SK-N-SH (cell line): ENCODE measurements at places on chromosomes 13 and 19. TPM values are rescaled to one million over a fixed set of nuclear protein-coding genes. Genes with fewer than 3 reads are reported as not detected.

GRCh38 chr13:92042522-92042921, 644.1 kb downstream of the GPC5 start:
- H3K4me1 ChIP-seq, result no peaks in the 10 kb centered on the region
- no peaks in the 10 kb centered on the region for H3K27me3 ChIP-seq
- H3K4me3 ChIP-seq, result no peak overlapping the region
- DNase-seq, result no peak

GRCh38 chr19:40367577-40368434, 19.3 kb downstream of the PLD3 start:
- peak; percentile 19 for DNase-seq
- peaks cover 10% of the 10 kb centered on the region; the same call in 1 of the 2 replicates for H3K36me3 ChIP-seq
- H3K27ac ChIP-seq, result no peak overlapping the region
- no peak overlapping the region for H3K4me3 ChIP-seq
- H3K4me1 ChIP-seq, result peaks cover 14% of the 10 kb centered on the region

DNA sequence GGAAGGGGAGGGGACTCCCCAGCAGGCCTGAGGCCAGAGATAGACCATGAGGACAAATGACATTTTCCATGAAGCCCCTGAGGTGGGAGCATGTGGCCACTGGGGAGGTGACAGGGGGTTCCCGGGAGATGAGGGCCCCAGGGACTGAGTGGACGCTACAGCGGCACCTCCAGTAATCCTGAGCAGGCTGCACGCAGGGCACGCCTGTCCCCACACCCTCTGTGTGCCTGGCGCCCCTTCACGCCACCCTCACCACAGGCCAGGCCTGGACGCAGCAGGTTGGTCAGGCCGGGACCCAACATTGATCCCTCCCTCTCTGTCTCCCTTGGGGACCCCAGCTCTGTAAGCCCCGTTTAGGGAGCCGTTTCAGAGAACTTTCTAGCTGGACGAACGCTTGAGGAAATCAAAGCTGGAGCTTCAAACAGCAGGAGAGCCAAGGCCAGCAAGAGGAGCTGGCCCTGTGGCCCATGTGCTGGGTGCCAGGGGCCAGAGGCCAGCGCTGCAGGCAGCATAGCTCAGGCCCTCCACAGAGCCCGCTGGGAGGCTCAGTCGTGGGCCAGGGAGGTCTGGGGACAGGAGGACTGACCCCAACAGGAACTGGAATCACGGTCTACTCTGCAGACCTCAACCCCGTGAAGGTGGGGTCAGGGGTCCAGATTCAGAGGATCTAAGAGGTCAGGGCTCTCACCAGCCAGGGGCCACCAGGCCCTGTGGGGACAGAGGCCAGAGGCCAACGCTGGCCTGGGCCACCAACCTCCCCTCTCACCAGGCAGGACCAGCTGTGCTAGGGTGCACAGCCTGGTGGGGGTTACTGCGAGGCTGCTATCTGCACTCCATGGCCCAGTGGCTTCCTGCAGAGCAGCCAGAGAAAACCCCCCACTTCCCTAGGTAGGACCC, 14.6 kb downstream of the LSM4 start:
- peaks cover 49% of the 10 kb centered on the region; the same call in 1 of the 2 replicates for H3K36me3 ChIP-seq
- peak; percentile 11 for DNase-seq
- no peak overlapping the region for H3K4me3 ChIP-seq
- H3K27ac ChIP-seq, result no peak overlapping the region; the same call in 1 of the 2 replicates
- peaks cover 18% of the 10 kb centered on the region for H3K4me1 ChIP-seq
- no peaks in the 10 kb centered on the region for H3K27me3 ChIP-seq

GRCh38 chr13:53141336-53141735, 112.7 kb downstream of the OLFM4 start:
- no peak overlapping the region for H3K4me3 ChIP-seq
- no peak overlapping the region for H3K27ac ChIP-seq
- H3K27me3 ChIP-seq, result no peaks in the 10 kb centered on the region

GRCh38 chr19:19405971-19406877, 749 bp downstream of the GATAD2A start:
- DNase-seq, result peak; percentile 80
- peak overlapping the region; percentile 66 for H3K27ac ChIP-seq
- H3K4me1 ChIP-seq, result peaks cover 27% of the 10 kb centered on the region
- H3K36me3 ChIP-seq, result no peaks in the 10 kb centered on the region
- H3K4me3 ChIP-seq, result peak overlapping the region; percentile 97
- H3K27me3 ChIP-seq, result no peaks in the 10 kb centered on the region

DNA sequence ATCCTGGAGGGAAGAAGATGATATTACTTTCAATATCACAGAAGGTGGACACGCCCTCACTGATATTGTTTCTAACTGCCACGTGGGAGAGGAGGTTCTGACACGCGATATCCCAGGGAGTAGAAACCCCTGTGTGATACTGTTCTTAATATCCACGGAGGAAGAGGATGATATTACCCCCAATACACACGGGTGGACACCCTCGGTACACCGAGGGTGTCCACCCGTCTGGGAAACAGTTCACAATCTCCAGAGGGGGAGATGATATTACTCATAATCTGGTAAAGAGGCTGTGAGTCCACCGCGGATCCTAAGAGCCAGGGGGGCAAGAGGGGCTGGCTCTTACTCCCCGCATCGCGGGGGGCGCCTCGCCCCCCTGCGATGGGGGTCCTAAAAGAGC, 29.7 kb upstream of the RGCC start:
- H3K27me3 ChIP-seq, result no peaks in the 10 kb centered on the region; the same call in 1 of the 2 replicates
- H3K4me3 ChIP-seq, result peak overlapping the region; percentile 58
- H3K36me3 ChIP-seq, result no peaks in the 10 kb centered on the region
- no peak overlapping the region for H3K27ac ChIP-seq

DNA sequence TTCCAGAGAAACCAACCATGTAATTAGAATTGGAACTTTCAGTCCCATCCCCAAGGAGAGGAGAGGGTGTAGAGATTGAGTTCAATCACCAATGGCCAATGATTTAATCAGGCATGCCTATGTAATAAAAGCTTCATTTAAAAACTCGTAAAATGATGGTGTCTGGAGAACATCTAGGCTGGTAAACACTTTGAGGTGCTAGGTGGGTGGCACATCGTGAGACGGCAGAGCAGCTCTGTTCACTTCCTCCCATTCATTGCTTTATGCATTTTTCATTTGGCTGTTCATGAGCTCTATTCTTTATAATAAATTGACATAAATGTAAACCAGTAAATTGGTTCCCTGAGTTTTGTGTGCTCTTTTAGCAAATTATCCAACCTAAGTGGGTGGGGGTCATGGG, 90.1 kb downstream of the ELF1 start:
- H3K4me3 ChIP-seq, result no peak overlapping the region
- DNase-seq, result no peak
- H3K36me3 ChIP-seq, result peaks cover 12% of the 10 kb centered on the region; the same call in 1 of the 2 replicates
- H3K27ac ChIP-seq, result no peak overlapping the region

DNA sequence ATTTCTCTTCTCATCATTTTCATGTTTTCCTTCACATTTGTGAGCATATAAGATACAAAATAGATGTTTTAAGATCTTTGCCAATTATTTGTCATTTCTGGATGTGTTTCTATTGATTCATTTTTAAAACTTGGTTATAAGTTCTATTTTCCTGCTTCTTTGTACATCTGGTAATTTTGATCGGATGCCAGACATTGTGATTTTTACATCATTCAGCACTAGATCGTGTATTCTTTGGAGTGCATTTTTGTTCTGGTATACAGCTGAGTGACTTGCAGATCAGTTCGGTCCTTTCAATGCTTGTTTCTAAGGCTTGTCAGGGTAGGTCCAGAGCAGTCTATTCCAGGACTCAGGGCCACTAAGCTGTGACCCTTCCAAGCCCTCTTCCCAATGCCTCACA, 198.2 kb downstream of the KLF12 start:
- no peaks in the 10 kb centered on the region for H3K36me3 ChIP-seq
- no peaks in the 10 kb centered on the region for H3K27me3 ChIP-seq
- DNase-seq, result no peak
- no peak overlapping the region for H3K27ac ChIP-seq
- H3K4me3 ChIP-seq, result no peak overlapping the region

DNA sequence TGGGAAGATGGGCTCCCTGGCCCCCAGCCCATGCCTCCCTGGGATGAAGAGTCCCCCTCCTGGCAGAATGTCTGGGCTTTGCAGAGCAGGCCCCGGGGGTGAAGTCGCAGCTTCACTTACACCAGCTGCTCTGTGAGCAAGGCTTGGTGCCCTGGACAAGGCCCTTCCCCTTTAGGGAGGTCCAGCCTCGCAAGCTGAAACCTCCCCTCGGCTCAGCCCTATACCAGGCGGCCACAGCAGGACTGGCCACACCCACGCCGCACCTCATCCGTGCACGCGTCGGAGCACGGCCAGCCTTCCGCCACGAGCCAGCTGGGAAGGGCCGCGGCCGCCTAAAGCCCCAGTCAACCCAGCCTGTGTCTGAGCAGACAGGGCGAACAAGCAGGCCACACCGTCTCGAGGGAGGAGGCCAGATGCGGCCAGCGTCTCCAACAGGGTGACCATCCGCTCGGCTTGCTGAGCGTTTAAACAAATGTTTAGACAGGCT, 83.2 kb upstream of the MCF2L start:
- H3K27me3 ChIP-seq, result no peaks in the 10 kb centered on the region
- H3K27ac ChIP-seq, result no peak overlapping the region
- H3K4me1 ChIP-seq, result no peaks in the 10 kb centered on the region
- no peaks in the 10 kb centered on the region for H3K36me3 ChIP-seq
- peak; percentile 96 for DNase-seq
- H3K4me3 ChIP-seq, result peak overlapping the region; percentile 33

Gene NR2F6
- 31.7 and 37.3 TPM in 2 replicates for polyA plus RNA-seq

Gene PPP1R13L
- 11.6 and 18.0 TPM in 2 replicates for polyA plus RNA-seq

Gene LIN37
- 21.1 and 25.2 TPM in 2 replicates for polyA plus RNA-seq
